ENCODE measurements at places on chromosomes 4 and X.

GRCh38 chr4:122668241-122668640 lies 47.4 kb upstream of the IL21 start:
- DNase-seq = no peak

GRCh38 chr4:141388481-141388880 lies 167.8 kb downstream of the ZNF330 start:
- DNase-seq = no peak

GRCh38 chr4:74623041-74623440 lies 171.3 kb downstream of the BTC start:
- DNase-seq = no peak

DNA sequence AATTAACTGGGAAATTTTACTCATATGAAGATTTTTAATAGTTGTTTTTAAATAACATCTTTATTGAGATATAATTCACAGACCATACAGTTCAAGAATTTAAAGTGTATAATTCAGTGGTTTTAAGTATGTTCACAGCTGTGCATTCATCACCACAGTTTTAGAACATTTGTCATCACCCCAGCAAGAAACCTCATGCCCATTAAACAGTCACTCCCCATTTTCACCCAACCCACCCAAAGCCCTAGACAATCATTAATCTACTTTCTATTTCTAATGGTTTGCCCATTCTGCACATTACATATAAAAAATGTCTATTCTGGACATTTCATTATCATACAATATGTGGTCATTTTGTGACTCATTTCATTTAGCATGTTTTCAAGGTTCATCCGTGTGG lies 2.8 kb downstream of the UPRT start:
- DNase-seq = no peak

GRCh38 chr4:93578942-93579341 lies 249.6 kb upstream of the ATOH1 start:
- DNase-seq = no peak

- DNase-seq = no peak
These were observed 320.6 kb downstream of the DTHD1 start for GRCh38 chr4:36601864-36602495.

DNA sequence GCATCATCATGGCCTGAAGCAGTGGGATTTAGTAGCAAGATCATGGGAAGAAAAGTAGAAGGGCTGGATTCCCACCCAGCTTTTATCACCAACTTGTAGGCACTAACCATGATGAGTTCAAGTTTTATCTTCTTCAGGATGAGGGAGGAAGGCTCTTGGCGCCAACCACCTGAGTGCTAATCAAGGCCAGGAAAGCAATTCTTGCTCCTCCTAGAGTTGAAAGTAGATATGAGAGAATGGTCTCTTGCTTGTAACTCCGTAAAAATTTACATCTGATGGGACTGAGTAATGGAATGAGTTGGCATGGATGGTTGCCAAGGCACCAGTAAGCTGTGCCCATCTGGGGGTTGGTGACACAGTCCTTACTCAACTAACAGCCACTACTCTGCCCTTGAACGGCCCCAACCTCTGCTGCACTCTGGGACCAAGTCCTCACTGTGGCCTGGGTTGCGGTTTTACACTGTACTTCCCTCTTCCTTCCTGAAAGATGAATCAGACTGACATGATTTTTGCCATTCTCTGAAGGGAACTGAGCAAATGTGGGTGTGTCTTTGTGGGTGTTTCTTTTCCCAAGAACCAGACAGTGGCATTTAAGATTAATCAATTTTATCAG lies 39.4 kb upstream of the NDP start:
- peak; percentile 7 for DNase-seq

DNA sequence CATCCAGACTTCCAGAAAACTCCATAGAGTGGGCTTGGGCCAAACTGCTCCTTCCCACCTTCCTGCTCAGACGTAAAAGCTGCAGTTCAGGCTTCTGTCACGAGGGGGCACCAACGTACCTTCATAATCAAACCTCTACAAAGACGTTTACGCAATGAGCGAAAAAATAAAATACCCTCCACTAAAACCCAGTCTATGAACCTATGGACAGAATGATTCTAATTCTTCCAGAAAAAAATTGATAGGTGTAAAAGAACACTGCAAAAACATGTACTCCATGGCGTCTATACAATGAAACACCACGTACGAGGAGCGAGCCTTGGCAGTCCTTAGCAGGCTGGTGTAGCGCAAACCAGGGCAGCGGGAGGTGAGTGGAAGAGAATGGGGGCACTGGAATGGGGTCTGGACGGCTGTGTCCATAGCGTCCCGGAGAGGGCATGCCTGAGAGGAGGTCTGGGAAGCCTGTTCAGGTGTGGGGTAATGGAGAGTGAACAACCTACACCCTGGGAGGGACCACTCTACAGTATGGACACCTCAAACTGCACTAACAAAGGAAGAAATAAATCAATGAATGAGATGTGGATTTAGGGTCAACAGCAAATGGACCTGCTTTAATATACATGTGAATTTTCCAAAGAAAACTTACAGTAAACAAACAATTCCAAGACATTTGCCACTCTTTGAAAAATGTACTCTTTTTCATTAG lies 14.4 kb upstream of the RAB40A start:
- DNase-seq = peak; percentile 50

GRCh38 chrX:122303761-122304160 lies 880.3 kb upstream of the GRIA3 start:
- DNase-seq = no peak

- no peak for DNase-seq
These were observed 155.3 kb downstream of the GRIA3 start for GRCh38 chrX:123339221-123339905.

DNA sequence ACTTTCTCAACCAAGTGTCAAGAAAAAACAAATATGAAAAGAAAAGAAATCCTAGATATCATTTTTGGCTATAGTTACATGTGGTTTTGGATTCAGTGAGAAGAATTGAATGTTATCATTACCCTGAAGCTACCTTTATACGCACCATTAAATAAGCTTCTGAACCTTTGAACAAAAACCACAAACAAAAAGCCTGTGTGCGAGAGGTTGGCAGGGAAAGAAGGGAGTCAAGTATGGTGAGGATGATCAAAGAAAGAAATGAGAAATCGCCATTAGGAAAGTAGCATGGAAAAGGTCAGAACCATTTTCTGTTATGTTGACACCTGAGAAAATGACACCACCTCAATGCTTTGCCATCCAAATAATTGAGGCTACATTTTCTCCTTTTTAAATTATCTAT lies 1.2 kb upstream of the SLC7A11 start:
- DNase-seq = no peak

DNA sequence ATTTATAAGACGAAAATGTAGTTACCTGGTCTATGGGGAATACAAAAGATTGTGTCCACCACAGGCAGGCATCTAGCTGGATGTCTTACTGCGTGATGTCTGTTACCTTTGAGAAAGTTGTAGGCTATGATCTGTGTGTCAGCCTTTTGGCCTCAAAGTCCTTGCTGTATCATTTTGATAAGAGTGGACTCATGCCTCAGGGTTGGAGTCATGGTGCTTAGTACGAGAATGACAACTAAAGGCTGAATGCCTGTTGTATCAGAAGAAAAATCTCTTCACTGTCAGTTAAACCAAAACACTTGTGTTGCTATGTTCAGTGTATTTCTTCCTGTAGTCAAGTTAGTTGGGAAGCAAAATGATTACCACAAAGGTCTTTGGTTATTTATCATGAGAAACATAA lies 226.2 kb downstream of the ARHGAP10 start:
- DNase-seq = no peak

GRCh38 chr4:177957596-177958360 lies 515.5 kb upstream of the AGA start:
- no peak for DNase-seq

DNA sequence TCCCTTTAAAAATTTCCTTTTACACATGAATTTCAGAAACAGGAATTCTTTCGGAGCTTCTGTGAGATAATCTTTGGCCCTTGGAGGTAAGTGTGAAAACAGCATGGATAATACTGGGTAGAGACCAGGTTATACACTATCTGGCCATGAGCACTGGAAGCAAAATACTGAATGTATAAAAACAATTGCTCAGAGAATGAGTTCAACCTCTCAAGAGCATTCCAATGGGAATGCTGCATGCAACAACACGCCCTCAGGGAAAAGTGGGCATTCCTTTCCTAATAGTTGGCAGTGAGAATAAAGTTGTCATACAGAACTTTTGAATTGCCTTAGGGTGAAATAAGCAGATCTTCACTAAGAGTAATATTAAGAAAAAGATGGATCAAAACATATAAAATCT lies 574.8 kb upstream of the DIPK2B start:
- DNase-seq = no peak

GRCh38 chr4:76141241-76141640 lies 7.0 kb downstream of the NUP54 start:
- no peak for DNase-seq

GRCh38 chr4:153521999-153522801 lies 56.0 kb downstream of the TMEM131L start:
- DNase-seq = peak; percentile 33

- DNase-seq = no peak
These were observed 9.6 kb downstream of the UBA6 start for GRCh38 chr4:67691328-67691727.

DNA sequence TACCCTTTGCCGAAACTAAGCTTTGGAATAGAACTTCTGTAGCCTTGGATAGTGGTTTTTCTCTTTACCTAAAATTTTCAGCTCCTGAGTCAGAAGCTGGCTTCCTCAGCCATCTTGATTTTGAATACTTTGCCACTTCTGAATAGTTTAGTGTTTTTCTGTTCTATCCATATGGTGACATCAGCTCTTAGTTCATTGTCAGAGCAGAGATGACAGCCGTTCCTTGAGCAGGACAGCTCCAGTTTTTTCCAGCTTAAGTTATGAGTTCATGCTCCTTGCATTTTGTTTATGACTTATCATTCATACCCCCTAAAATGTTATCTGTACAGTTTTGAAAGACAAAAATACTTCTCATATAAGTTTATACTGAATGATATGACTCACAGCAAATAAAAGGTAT lies 47.8 kb downstream of the DTHD1 start:
- no peak for DNase-seq

GRCh38 chr4:6529021-6529420 lies 46.0 kb upstream of the MAN2B2 start:
- no peak for DNase-seq

DNA sequence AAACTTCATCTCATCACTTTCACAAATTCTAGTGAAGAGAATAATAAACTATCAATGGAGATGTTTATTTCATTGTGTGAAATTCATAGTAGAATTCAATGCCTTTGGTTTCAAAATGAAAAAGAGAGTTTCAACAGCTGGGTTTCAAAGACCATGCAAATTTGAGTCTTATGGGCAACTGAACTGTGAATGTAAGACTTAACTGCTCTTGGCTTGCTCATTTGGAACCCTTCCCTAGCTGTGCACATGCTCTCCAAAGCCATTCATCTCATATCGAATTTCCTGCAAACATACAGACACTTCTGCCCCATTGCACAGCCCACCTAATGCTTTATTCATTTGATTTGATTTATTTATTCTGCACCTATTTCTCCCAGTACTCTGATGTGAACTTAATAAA lies 154.5 kb downstream of the GRXCR1 start:
- no peak for DNase-seq

DNA sequence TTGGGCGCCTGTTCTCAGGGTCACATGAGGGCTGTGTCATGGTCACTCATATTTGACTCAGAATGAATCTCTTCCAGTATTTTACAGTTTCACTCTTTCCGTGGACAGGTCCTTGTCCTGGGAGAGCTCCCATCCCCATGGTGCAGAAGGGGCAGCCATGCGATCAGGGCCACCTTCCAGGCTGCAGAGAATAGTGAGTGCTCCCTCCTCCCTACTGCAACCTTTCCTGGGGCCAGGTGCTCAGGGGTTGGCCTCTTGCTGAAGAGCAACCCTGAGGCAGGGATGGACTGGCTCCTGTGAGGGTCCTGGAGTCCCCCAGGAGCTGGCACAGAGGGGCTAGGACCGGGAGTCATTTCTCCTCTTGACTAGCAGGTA lies 108.4 kb downstream of the ABLIM2 start:
- no peak for DNase-seq

GRCh38 chr4:19241895-19242294 lies 1009.8 kb upstream of the SLIT2 start:
- no peak for DNase-seq

DNA sequence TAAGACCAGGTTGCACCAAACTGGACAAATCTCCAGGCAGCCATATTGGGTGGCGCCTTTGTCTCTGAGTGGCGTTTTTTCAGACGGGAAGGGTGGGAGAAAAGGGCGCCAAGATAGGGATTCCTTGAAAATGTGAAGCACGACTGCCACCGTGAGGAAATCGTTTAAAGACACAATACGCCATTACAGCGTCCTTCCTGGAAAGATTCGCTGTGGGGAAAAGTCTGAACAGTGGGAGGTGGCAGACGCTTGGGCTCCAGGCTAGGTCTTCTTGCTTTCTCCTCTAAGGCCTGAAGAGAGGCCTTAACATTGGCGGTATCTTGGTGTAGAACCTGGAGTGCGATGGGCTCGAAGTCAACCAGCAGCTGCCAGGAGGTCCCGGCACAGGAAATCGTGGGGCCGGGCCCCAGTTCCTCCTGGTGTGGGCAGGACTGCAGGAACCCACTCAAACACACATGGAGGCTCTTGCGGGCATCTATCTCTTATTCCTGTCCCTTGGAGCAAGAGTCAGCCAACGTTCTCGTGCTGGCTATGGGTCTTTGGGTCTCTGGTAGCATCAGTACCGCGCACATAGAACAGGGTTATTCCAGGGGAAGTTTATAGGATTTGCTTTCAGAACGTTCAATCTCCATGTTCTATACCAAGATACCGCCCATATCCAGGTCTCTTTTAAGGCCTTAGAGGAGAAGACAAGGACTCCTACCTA lies 208.8 kb downstream of the OR13H1 start:
- no peak for DNase-seq

DNA sequence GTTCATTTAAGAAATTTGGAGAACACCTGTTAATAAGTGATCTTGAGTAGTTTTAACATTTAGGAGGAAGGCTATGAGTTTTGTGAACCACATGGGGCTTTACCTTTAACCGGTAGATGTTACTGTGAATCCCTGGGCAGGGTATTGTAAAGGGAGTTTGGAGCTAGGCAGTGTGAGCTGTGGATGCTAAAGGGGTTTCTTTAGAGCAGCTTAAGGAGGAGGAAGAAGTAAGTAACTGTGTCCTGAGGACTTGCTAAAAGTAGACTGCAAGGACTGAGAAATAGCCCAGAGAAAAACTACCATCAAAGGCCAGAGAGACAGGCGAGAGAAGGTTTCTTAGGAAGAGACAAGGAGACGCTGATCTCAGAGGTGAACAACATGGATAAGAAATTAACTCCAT lies 5.6 kb downstream of the RHOH start:
- DNase-seq = no peak

GRCh38 chrX:109281483-109282275 lies 200.2 kb downstream of the GUCY2F start:
- DNase-seq = no peak

DNA sequence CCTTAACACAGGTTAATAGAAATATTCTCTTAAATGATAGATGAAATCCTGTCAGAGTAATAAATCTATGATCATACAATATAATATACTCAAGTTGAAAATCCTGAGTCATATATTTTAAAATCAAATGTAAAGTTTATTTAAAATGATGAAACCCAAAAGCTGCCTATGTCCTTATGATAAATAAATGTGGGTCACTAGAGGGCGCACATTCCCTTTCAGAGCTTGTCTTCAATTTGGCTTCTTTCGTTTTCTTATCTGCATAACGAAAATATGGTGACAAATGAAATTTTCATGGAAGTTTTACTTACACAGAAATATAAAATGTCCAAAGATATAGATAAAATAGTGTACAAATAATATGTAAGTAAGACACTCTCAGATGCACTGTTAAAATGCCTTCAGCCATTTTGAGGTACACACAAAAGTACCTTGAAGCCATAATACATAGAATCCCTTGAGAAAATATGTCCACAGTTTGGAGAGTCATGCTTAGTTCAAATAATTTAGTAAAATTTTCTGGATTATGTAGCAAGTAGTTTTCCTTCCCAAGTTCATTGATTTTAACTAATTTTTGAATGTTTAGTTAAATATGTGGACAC lies 680.4 kb downstream of the DMD start:
- DNase-seq = no peak

Measured in activated CD8-positive, alpha-beta memory T cell treated with anti-CD3 and anti-CD28 coated beads for 4 hours (primary cell).